ENCODE measurements at places on chromosomes 3 and 15. TPM values are rescaled to one million over a fixed set of nuclear protein-coding genes. Genes with fewer than 3 reads are reported as not detected.

The CHRM5 gene
- total RNA-seq: not detected

The TWF2 gene
- total RNA-seq: 120 TPM

The CLSTN2 gene
- 8.4 TPM for total RNA-seq

The CDHR4 gene
- not detected for total RNA-seq

The DLL4 gene
- total RNA-seq: 11.1 TPM

The GHSR gene
- total RNA-seq: not detected

The ZNF80 gene
- total RNA-seq: not detected

The EOMES gene
- total RNA-seq: 0.08 TPM

The EID1 gene
- 201 TPM for total RNA-seq

The ADGRG7 gene
- not detected for total RNA-seq

- DNase-seq: no peak
Observed at GRCh38 chr15:91411586-91411985, 311.5 kb downstream of the SV2B start.

DNA sequence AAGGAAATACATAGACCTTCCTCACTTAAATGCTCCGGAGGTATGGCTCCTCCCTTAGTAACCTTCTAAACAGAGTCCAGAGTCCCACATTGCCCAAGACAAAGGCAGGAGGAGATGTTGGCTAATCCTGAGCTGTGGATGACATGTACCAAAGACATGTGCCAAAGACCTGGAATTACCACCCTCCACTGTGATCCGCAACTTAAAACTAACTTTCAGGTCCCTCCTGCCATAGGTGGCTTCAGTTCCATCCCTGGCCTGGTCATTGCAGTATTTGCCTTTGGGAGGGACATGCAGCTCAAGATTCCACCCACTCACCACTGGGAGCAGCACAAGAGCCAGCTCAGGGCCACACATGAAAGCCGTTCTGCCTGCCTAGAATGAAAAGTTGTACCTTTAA is 28.0 kb downstream of the MYZAP start:
- DNase-seq: no peak

DNA sequence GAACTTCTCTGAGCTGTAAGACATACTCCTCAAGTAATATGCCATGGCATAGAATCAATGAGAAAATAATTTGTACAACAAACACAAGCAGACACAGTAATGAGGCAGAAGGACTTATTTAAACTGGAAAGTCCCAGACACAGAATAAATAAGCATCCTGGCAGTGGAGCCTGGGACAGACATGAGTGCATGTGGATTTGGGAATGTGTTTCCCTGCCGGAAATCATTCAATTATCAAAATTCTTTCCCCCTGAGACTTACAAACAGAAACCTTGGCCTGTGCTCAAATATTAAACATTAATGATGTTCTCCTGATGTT is 520.1 kb downstream of the ROBO1 start:
- no peak for DNase-seq

GRCh38 chr3:148937467-148938255 is 53.7 kb upstream of the GYG1 start:
- DNase-seq: no peak

- no peak for DNase-seq
Observed at GRCh38 chr15:58311556-58311955, 120.2 kb upstream of the LIPC start.

DNA sequence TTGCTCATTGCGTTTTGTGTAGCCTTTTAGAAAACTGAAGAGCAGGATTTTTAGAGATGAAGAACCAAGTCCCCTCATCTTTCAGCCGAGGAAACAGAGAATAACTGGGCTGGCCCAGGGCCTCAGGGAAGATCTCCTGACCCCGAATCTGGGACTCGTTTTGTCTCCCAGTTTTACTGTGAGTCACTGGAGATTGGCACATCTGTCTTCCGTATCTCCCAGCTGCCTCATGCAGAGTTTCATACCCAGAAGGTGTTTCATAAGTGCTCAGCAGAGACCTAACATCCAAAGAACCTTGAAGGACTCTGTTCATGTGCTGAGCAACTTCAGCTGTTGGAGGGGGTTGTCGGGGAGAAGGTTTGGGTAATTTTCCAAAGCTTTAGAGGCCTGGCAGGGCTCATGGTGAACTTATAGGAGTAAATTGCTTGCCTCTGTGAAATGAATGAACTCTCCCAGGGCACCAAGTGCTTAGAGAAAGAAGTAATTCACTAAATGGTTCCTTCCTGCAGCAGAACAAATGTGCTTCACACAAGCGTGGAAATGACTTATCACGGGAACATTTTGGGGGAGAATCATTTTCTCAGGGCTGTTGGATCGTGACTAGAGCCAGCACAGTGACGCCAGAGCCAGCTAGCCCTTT is 121.4 kb downstream of the FAM43A start:
- no peak for DNase-seq

DNA sequence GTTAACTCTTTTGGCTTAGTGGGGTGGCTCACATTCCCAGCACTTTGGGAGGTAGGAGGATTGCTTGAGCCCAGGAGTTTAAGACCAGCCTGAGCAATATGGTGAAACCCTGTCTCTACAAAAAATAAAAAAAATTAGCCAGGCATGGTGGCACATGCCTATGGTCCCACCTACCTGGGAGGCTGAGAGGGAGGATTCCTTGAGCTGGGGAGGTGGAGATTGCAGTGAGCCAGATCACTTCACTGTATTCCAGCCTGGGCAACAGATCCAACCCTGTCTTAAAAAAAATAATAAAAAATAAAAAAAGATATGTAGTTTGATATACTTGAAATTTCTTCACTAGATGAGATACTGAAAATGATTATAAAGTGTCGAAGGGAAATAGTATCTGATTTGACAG is 178.8 kb downstream of the TCF12 start:
- no peak for DNase-seq

- DNase-seq: peak; percentile 63
Observed at GRCh38 chr15:80404057-80404760, at the start of gene ARNT2. ARNT2 (plus strand) TSS chr15:80404382; CDS start chr15:80404516, 134 bp downstream.

DNA sequence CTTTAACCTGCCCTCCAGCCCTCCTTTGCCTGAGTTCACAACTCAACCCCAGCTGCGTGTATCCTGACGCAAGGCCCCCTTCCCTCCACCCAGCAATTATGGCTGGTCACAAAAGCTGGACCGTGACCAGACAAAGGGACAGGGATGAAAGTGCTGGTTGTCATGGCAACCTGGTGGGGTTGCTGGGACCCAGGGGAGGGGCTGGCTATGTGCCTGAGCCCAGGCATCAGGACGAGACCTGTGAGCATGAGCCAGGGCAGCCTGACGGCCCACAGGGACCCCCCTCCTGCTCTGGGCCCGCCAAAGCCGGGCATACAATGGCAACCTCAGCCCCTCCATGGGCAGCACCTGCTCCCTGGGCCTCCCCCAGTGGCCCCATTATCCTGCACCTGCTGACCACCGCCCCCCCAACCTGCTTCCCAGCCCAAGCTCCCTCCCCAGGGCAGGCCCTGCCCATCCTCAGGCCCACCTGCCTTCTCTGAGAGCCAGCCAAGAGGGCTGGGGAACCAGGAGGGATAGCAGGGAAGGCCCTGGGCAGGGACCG is 4.5 kb upstream of the DNAH1 start:
- no peak for DNase-seq

- DNase-seq: no peak
Observed at GRCh38 chr3:187016639-187017345, 86.5 kb downstream of the ST6GAL1 start.

DNA sequence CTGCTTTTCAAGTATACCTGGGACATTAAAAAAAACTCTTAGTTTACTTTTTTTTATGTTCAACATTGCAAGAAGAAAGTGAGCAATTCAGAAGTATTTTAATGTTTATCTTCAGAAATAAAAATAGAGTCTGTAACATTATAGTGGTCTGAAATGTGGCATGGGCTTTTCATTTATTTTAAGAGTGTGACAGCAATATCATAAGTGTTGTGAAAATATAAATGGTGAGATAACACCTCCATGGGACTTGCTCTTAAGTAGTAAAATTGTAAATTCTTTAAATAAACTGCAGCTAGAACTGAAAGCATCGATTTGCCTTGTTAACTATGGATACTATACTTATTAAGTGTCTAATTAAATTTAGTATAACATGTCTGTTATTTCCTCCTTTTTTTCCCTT is 48.8 kb upstream of the ZCWPW2 start:
- no peak for DNase-seq

DNA sequence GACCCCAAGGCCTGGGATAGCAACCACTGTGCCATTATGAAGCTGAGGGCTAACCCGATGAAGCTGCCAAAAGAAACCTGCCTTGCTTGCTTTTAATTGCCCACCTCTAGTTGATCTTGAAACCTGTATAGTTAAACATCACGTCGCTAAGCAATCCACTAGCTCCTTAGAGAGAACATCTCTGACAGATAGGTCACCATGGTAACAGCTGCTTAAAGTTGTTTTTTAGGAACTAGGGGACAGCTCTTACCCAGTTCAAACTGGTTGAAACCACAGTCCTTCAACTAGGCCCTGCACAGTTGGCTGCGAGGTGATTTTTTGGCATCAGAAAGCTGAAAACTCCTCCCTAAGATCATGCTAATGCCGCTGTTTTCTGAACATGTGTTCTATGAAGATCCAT is 135.7 kb downstream of the EBLN2 start:
- no peak for DNase-seq

DNA sequence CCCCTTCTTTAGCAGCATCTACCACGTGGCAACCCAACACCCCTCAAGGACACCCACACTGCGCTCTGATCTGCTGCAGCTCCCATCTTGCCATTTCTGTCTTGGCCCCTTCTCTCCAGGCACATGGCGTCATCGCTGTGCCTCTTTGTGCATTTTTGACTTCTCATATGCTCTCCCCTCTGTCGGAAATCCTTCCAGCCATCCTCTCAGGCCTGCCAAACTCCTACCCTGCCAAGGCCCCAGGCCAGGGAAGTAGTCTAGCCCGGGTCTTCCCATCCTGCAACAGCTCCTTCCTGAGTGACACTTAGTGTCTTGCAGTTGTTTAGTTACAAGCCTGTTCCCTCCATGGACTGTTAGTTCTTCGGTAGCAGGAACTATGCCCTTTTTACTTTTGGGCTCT is 34.0 kb upstream of the CTXND1 start:
- no peak for DNase-seq

DNA sequence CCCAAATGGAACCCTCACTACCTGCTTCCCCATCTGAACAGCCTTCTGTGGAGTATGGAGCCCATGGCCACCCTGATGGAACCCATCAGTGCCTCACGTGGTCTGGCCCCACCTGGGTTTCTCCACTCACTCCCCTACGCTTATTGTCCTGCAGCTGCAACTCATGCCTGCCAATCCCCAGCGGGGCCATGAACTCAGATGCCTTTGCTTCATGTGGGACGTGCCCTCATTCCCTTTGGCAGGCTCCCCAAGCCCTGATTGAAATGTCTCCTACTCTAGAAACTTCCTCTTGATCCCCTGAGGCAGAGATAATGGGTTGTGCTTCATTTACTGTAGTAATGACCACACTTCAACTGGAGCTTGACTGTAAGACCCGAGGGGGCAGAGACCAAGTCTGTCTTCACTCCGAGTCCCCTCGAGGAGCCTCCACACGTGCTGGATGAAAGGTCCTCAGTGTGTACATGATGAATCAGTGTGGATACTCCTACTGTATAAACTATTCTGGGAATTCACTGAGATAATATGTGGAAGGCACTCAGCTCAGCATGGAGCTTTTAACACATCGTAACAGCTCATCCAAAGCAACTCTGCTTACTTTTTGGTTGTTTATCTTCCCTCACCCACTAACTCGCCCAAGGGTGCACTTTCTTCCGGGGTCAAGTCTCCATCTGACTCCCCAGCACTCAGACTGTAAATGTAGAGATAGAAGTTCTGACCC is 232.8 kb upstream of the BHLHE40 start:
- peak; percentile 66 for DNase-seq

- no peak for DNase-seq
Observed at GRCh38 chr3:120622870-120623726, 27.0 kb downstream of the NDUFB4 start.

GRCh38 chr3:97835761-97836160 is 13.9 kb downstream of the CRYBG3 start:
- no peak for DNase-seq

DNA sequence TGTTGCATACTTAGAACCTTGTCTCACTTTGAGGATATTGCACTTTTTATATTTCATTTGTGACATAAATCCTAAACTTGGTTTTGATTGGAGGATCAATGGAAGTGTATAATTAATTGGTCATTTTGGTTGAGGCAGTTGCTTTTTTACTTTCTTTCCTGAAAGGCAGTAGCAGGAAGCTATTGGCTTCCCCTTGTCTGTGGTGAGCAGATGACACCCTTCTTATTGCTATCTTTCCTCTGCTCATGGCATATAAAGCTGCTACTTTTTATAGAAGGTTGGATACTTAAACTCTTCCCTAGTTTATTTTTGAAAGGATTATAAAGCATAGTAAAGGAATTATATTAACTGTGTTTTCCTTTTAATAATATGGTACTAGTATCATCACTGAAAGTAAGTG is 28.6 kb downstream of the FAM98B start:
- DNase-seq: no peak

DNA sequence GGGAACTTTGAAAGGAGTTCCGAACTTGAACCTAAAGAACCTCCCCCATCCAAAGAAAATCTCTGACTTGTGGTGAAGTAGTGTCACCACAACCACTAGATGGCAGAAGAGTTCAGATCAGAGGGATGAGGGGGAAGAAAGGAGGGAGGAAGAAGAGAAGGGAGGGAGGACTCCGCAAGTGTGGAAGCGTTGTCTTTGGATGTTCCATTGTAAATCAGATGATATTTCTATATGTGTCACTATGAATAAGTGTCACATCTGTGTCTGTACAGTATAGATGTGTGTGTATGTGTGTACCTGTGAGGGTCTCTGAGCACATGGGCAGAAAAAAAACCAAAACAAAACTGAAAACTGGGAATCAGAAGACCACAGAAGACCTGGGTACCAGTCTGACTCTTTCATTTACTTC is 16.9 kb downstream of the SLC24A1 start:
- no peak for DNase-seq

GRCh38 chr3:45171283-45171682 is 25.1 kb upstream of the CDCP1 start:
- no peak for DNase-seq

DNA sequence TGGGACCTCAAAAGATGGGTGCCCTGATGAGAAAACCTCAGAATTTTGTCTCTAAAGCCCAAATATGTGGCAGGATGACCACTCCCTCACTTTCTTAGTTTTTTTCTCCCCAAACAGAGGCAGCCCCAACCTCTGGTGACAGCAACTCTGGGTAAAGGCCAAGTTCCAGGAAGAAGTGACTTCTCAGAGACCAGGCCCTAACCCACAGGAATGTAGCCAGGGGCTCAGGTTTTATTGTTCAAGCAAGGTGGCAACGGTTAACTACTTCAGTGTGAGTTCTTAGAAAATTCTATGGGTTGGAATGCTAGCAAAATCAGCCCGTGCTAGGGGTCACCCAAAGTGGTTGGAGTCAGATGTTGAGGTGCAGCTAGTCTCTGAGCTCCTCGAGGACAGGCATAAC is 5.1 kb upstream of the DNAJA4 start:
- DNase-seq: no peak

GRCh38 chr3:190197346-190197763 is 76.7 kb upstream of the P3H2 start:
- no peak for DNase-seq

Measured in Right ventricle myocardium inferior (tissue), 1 donor.